Activated naive CD4-positive, alpha-beta T cell treated with anti-CD3 and anti-CD28 coated beads, Interleukin-2, amount 10 ng/mL, durations not matched to agents 7 days and 5 days (primary cell): ENCODE measurements at places on chromosomes 1 and 21.

- peaks cover 15% of the 10 kb centered on the region for H3K27me3 ChIP-seq
- DNase-seq: no peak
- H3K4me3 ChIP-seq: no peak overlapping the region
- H3K27ac ChIP-seq: no peak overlapping the region
- no peaks in the 10 kb centered on the region for H3K36me3 ChIP-seq
Observed at GRCh38 chr1:162363823-162364222, 12.8 kb downstream of the SPATA46 start.

DNA sequence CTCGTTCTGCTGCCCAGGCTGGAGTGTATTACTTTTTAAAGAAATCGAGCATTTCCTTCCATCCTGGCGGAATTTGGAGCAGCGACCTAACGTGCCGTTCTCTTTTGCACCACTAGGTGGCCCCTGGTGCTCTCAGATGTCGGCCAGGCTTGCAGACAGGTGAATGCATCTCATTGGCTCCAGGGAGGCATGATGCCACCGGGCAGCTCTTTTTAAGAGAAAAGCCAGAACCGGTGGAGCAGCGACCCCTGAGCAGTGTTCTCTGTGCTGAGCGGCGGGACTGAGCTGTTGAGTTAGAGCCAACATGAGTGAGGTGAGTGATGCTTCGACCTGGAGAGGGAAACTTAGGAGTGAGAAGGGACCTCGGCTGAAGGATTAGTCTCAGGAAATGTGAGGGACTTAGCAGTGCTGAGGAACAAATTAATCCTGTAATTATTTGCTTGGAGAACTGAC lies at the start of gene PCP4:
Gene PCP4 (plus strand): TSS at position 241 of the 453 bp plus-strand sequence. CDS start 64 bp downstream, at position 305.
- H3K36me3 ChIP-seq: no peaks in the 10 kb centered on the region
- H3K27me3 ChIP-seq: peaks cover 5% of the 10 kb centered on the region
- no peak within 1 kb of the TSS for H3K27ac ChIP-seq
- no peaks in the 10 kb centered on the region for H3K4me1 ChIP-seq
- no peak within 1 kb of the TSS for H3K4me3 ChIP-seq
- DNase-seq: peak; percentile 39

- peaks cover 9% of the 10 kb centered on the region for H3K27me3 ChIP-seq
- no peak overlapping the region for H3K4me3 ChIP-seq
- H3K4me1 ChIP-seq: no peaks in the 10 kb centered on the region
- DNase-seq: no peak
- H3K27ac ChIP-seq: no peak overlapping the region
Observed at GRCh38 chr1:201696217-201696761, 132.7 kb upstream of the IPO9 start.

DNA sequence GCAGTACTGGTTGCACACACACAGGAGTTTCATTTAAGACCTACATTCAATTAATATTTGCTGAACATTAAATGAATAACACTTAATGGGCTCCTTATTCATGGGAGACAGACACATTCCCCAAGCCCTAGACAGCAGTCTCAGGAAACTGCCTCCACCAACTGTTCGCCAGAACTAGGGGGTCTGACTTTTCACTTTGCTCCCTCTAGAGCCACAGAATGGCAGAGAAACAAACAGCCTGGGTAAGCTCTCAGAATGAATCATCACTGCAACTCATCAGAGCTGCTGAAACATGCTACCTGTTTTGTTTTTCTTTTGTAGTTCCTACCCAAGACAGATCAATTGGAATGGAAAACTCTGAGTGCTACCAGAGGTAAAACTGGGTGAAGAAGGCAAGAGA lies 31.7 kb downstream of the ELK4 start:
- no peak for DNase-seq
- H3K27ac ChIP-seq: peak overlapping the region; percentile 72
- H3K4me3 ChIP-seq: no peak overlapping the region
- no peaks in the 10 kb centered on the region for H3K27me3 ChIP-seq
- H3K4me1 ChIP-seq: peaks cover 38% of the 10 kb centered on the region

- H3K4me3 ChIP-seq: no peak overlapping the region
- no peak for DNase-seq
- peaks cover 5% of the 10 kb centered on the region for H3K4me1 ChIP-seq
- H3K27me3 ChIP-seq: peaks cover 18% of the 10 kb centered on the region
- no peaks in the 10 kb centered on the region for H3K36me3 ChIP-seq
Observed at GRCh38 chr1:52122384-52122783, 19.5 kb upstream of the ZFYVE9 start.

DNA sequence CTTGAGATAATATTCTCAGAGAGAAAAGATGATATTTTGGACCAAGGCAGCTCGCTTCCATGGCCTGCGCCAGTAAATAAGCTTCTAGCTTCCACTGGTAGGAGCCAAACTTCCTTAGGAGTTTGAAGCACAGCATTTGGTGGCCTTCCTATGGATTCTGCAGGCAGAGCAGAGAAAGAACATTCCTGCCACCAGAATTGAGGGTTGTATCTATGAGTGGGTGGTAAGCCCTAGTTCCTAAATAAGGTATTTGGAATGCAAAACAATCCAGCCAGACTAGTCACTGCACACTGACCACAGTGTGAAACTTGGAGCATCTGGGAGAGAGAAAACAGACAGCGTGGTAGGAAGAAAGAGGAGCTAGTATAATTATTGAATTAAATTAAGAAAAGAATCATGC lies 54.1 kb upstream of the BCAR3 start:
- no peaks in the 10 kb centered on the region for H3K4me1 ChIP-seq
- H3K4me3 ChIP-seq: no peak overlapping the region
- H3K27me3 ChIP-seq: peaks cover 4% of the 10 kb centered on the region
- DNase-seq: no peak
- no peaks in the 10 kb centered on the region for H3K36me3 ChIP-seq

DNA sequence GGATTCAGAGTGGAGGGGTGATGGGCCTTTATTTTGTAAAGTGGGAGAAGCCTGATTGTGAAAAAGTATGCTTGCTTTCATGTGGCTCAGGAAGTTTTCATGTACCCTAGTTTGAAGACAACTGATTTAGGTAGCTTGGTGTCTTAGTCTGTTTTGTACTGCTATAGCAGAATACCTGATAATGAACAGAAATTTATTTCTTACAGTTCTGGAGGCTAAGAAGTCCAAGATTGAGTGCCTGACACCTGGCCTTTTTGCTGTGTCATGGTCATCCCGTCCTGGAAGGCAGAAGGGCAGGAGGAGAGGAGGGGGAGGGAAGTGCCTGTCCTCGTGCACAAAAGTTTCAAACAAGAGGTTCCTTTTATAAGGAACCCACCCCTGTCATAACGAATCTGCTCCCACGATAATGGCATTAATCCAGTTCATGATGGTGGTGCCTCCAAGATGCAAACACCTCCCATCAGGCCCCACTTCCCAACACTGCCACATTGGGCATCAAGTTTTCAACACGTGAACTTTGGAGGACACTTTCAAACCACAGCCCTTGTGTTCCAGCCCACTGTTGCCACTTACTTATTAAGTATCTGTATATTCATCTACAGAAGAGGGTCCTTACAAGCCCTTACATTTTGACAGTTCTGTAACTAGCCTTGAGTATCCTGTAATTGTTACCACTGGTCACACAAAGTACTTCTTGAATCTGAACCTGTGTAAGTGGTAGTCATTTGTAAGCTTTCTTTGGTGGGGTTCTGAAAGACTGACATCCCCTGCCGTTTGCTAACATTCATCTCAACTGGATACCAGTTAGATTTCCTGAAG lies 9.5 kb downstream of the UCK2 start:
- peaks cover 28% of the 10 kb centered on the region for H3K4me1 ChIP-seq
- no peak for DNase-seq
- H3K36me3 ChIP-seq: peaks cover 4% of the 10 kb centered on the region

GRCh38 chr1:229620876-229621275 lies 5.0 kb downstream of the TAF5L start:
- no peak overlapping the region for H3K27ac ChIP-seq
- peaks cover 41% of the 10 kb centered on the region for H3K4me1 ChIP-seq
- H3K36me3 ChIP-seq: peaks cover 6% of the 10 kb centered on the region
- DNase-seq: no peak
- no peak overlapping the region for H3K4me3 ChIP-seq

DNA sequence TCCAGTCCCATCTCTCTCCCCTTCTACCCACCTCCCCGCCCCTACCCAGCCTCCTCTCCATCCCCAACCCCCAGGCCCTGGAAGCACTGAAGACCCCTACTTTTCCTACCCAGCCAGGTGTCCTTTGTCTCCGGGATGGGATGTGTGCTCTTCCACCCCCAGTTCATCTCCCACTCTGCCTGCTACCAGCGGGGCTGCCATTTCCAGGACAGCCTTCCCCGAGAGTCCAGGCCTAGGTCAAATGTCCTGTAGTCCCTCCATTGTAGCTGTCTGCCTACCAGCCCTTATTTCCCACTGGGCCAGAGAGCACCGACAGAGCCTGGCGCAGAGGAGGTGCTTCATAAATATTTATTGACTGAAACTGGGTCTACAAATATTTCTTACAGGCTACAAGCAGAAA lies 72.0 kb upstream of the TLR5 start:
- no peak overlapping the region for H3K27ac ChIP-seq
- DNase-seq: no peak
- H3K4me3 ChIP-seq: no peak overlapping the region
- no peaks in the 10 kb centered on the region for H3K36me3 ChIP-seq

DNA sequence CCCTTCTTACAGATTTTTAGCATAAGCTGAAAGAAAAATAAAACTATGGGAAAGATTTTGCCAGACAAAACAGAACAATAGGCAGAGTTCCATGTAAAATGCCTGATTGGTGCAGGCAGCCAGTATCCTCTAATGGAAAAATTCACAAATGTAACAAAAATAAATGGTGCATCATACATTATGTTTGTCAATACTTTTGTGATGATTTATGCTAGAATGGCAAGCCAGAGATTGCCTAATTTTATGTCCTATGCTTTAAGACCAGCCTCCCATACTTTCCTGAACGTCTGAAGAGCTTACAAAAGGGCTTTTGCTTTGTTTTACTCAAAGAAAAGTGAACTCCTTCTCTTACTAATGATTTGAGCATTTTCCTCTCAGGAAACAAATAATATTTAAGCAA lies 81.5 kb upstream of the KCNJ15 start:
- H3K4me1 ChIP-seq: no peaks in the 10 kb centered on the region
- H3K36me3 ChIP-seq: no peaks in the 10 kb centered on the region
- DNase-seq: no peak
- no peaks in the 10 kb centered on the region for H3K27me3 ChIP-seq
- H3K27ac ChIP-seq: no peak overlapping the region
- H3K4me3 ChIP-seq: no peak overlapping the region

DNA sequence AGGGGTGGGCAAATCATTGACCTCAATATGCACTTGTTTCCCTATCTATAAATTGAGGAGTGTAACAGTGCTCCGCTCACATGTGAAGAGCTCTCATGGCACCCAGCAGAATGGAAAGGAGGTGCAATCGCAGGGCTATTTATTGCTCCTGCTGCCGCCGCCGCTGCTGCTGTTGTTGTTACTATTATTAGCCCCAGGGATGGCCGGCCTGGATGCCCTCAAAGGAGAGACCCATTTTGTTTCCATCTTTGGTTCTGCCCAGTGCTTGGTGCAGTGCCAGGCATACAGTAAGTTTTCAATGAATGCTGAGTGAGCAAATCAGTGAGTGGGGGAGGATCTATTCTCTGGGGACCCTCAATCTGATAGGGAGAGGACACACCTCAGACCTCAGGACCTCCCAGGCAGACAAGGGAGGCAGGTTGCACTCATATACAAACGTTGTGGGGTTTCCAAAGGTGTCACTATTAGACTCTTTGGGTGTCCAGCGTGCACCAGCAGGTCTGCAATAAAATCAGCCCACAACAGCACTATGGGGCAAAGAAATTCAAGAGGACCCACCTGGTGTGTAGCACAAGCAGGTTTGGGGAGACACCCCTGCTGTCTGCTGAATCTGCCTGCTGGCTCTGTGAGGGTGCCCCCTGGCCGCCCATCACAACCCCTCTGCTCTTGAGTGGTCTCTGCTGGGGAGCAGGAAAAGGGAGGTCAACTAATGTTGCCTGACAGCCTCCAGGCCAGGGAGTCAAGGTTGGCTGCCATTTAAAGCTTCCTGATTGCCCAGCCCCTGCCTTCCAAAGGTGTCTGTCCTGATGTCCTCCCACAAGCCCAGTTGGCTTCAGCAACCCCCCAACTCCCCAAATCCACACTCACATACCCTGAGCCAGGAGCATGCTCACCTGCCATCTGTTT lies 136.3 kb downstream of the ACTL8 start:
- no peak for DNase-seq
- no peaks in the 10 kb centered on the region for H3K36me3 ChIP-seq
- H3K27ac ChIP-seq: no peak overlapping the region
- H3K4me3 ChIP-seq: no peak overlapping the region
- no peaks in the 10 kb centered on the region for H3K4me1 ChIP-seq

- H3K4me1 ChIP-seq: no peaks in the 10 kb centered on the region
- H3K27ac ChIP-seq: no peak overlapping the region
Observed at GRCh38 chr1:219837274-219837993, 90.9 kb downstream of the SLC30A10 start.

GRCh38 chr1:209398313-209398991 lies 185.1 kb upstream of the CAMK1G start:
- H3K4me1 ChIP-seq: no peaks in the 10 kb centered on the region
- H3K27ac ChIP-seq: no peak overlapping the region
- H3K36me3 ChIP-seq: no peaks in the 10 kb centered on the region
- H3K27me3 ChIP-seq: peaks cover 20% of the 10 kb centered on the region

GRCh38 chr1:222095606-222096475 lies 354.0 kb upstream of the DUSP10 start:
- no peaks in the 10 kb centered on the region for H3K27me3 ChIP-seq
- no peaks in the 10 kb centered on the region for H3K4me1 ChIP-seq
- DNase-seq: peak; percentile 75
- H3K36me3 ChIP-seq: no peaks in the 10 kb centered on the region
- H3K27ac ChIP-seq: no peak overlapping the region

DNA sequence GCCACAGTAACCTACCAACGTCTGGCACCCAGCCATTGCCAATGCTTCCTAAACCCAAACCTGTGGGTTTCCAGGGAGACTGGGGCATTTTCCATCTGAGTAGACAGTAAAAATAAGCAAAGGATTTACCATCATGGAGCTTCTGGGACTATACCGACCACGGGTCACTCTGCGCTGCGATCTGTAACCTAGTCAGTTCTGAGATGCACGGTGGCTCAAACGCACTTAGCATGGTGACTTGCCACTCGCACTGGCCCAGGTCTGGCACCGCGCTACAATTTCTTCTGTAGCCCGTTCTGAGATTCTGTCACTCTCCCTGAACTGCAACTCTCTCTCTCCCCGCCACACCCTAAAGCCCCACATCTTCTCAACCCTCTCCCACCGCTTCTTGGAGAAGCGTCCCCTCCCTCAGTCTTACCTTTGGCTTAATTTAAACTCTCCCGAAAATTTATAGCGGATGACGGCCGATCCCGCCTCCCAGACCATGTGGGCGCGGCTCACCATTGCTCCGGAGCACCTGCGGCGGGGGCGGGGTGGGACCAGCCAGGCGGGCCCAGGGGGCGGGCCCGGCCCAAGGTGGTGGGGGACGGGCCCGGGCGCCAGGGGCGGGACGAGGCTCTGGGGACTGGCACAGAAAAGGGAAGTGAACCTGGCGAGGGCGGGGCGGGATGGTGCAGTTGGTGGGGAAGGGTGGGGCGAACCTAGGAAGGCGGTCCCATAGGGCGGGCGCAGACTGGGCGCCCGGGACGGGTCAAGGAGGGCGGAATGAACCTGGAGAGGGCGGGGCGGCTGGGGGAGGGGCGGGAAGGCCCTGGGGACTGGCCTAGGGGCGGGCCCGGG lies 493 bp upstream of the MAP3K21 start:
- H3K27me3 ChIP-seq: peaks cover 38% of the 10 kb centered on the region
- H3K4me1 ChIP-seq: peaks cover 20% of the 10 kb centered on the region
- peak; percentile 91 for DNase-seq
- peak overlapping the region; percentile 76 for H3K4me3 ChIP-seq
